ENCODE measurements at places on chromosomes 5 and 9. TPM values are rescaled to one million over a fixed set of nuclear protein-coding genes. Genes with fewer than 3 reads are reported as not detected.
A peak's percentile ranks its signal among the peaks of the same experiment; 100 is the strongest.

MTX3 gene
- total RNA-seq, result 9.3 TPM

GPRIN1 gene
- total RNA-seq, result 1.5 TPM

UBLCP1 gene
- total RNA-seq, result 11.5 TPM

THBS4 gene
- total RNA-seq, result 2.1 TPM

DNA sequence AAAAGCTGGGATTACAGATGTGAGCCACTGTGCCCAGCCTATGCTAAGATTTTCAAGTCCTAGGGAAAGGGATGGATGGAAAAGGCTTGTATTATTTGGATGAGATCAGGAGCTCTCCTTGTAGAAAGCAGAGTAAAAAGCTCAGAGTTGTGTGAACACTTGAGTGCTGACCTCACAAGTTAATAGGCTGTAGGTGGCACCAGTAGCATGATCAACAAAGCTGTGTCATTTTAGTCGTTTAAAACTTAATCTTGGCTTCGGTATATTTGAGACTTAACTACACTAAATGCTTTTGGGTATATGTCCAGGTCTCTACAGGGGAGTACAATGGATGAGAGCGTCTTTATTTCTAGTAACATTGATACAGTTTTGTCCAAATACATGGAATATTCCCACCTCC, 264.2 kb downstream of the TMEM38B start:
- H3K36me3 ChIP-seq, result no peaks in the 10 kb centered on the region
- H3K27ac ChIP-seq, result no peak overlapping the region
- no peaks in the 10 kb centered on the region for H3K27me3 ChIP-seq
- DNase-seq, result no peak

DNA sequence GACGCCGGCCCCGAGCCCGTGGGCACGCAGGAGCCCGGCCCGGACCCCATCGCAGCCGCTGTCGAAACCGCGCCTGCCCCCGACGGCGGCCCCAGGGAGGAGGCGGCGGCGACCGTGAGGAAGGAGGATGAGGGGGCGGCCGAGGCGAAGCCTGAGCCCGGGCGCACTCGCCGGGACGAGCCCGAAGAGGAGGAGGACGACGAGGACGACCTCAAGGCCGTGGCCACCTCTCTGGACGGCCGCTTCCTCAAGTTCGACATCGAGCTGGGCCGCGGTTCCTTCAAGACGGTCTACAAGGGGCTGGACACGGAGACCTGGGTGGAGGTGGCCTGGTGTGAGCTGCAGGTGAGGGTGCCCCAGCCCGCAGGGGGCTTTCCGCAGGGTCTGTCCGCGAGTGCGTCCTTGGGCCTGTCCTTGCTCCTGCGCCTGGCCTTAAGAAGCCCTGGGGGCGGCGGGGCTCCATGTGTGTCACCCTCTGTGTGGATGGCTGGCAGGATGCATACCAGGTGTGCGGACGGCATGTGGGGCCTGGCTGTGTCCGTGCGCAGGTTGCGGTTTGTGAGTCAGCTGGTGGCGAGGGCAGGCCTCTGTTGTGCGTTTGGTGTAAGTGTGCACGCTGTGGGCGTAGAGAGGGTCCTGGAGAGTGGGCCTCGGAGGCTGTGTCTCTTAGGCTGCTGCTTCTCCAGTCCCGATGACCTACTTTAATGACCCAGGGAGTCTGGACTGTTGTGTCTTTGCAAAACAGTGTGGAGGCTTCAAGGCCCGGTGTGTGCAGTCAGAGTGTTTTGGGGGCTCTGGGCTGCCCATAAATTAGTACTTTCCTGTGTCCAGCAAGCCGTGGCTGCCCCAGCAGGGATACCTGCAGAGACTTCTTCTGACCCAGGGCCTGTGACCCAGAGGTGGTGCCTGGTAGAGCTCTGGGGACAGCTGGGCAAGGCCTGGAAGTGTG, 1.6 kb downstream of the WNK2 start:
- H3K27me3 ChIP-seq, result no peaks in the 10 kb centered on the region
- H3K27ac ChIP-seq, result no peak overlapping the region
- peak overlapping the region; percentile 53 for H3K4me3 ChIP-seq
- DNase-seq, result peak; percentile 69
- peaks cover 14% of the 10 kb centered on the region for H3K4me1 ChIP-seq

DNA sequence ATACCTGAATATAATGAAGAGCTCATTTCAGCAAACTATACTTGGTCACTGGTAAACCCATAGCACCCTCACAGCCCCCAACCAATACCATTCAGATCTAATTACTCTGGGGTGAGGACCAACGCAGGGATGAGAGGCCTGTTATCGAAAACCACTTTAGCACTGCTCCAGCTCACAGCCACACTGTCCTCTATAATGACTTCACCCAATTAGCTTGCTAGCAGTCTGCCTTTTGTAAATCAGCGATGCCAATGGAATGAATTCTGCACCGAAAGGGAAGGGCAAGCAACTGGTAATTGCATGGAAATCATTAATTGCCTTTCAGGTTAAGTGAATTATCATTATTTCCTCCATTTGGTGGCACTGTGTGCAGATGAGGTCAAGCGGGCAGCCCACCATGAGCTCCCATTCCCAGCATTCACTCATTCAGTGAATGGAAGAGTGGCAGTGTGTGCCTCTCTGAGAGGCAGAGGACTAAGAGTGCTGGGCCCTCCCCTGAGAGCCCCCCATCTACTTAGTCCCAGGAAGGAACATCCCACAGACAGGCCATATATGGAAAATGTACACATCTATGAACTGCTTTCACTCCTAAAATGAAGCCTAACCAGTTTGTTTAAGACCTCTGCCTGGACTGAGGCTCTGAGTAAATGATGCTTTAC, 262.1 kb downstream of the SPOCK1 start:
- no peaks in the 10 kb centered on the region for H3K36me3 ChIP-seq
- H3K27me3 ChIP-seq, result no peaks in the 10 kb centered on the region
- no peaks in the 10 kb centered on the region for H3K4me1 ChIP-seq
- no peak overlapping the region for H3K4me3 ChIP-seq
- DNase-seq, result no peak

DNA sequence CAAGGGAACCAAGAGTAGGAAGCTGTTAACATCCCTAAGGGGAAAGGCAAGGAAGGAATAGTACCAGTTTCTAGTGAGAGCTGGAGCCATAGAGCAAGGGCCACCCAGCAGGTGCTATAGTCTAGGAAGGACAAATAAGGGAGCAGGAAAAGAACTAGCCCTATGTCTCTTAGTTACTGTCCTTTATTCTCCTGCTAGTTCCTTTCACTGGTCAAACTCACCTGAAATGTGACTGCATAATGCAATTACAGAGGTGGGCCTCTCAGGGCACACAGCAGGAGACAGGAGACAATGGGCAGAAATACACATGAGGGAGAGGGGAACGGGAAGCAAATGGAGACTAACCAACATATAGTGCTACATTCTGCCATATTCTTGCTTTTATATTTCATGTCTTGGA, 26.7 kb upstream of the FRMPD1 start:
- H3K27me3 ChIP-seq, result no peaks in the 10 kb centered on the region
- H3K36me3 ChIP-seq, result no peaks in the 10 kb centered on the region
- H3K27ac ChIP-seq, result no peak overlapping the region
- no peak overlapping the region for H3K4me3 ChIP-seq
- no peak for DNase-seq

DNA sequence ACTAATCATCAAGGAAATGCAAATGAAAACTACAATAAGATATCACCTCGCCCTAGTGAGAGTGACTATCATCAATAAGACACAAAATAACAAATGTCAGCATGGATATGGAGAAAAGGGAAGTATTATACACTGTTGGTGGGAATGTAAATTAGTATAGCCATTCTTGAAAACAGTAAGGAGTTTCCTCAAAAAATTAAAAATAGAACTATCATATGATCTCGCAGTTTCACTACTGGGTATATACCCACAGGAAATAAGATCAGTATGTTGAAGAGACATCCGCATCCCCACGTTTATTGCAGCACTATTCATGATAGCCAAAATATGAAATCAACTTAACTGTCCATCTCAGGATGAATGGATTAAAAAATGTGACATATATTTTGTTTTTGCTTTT, 31.6 kb upstream of the STK32A start:
- no peak for DNase-seq
- H3K27me3 ChIP-seq, result no peaks in the 10 kb centered on the region
- no peak overlapping the region for H3K4me3 ChIP-seq
- H3K27ac ChIP-seq, result no peak overlapping the region
- H3K4me1 ChIP-seq, result no peaks in the 10 kb centered on the region
- no peaks in the 10 kb centered on the region for H3K36me3 ChIP-seq

GRCh38 chr5:15566306-15566705, 66.3 kb downstream of the FBXL7 start:
- H3K4me3 ChIP-seq, result no peak overlapping the region
- H3K27me3 ChIP-seq, result no peaks in the 10 kb centered on the region
- H3K27ac ChIP-seq, result no peak overlapping the region
- H3K4me1 ChIP-seq, result no peaks in the 10 kb centered on the region

GRCh38 chr5:56565644-56566043, 249.7 kb upstream of the MAP3K1 start:
- H3K27me3 ChIP-seq, result no peaks in the 10 kb centered on the region
- H3K36me3 ChIP-seq, result no peaks in the 10 kb centered on the region
- H3K27ac ChIP-seq, result peak overlapping the region; percentile 54
- no peaks in the 10 kb centered on the region for H3K4me1 ChIP-seq
- H3K4me3 ChIP-seq, result no peak overlapping the region

- H3K36me3 ChIP-seq, result no peaks in the 10 kb centered on the region
- H3K27ac ChIP-seq, result no peak overlapping the region
- no peaks in the 10 kb centered on the region for H3K27me3 ChIP-seq
- DNase-seq, result no peak
- H3K4me1 ChIP-seq, result no peaks in the 10 kb centered on the region
- no peak overlapping the region for H3K4me3 ChIP-seq
Observed at GRCh38 chr5:148790545-148791333, 35.7 kb upstream of the ADRB2 start.

GRCh38 chr9:36866840-36867239, 167.2 kb downstream of the PAX5 start:
- H3K27me3 ChIP-seq, result no peaks in the 10 kb centered on the region
- H3K36me3 ChIP-seq, result no peaks in the 10 kb centered on the region
- no peaks in the 10 kb centered on the region for H3K4me1 ChIP-seq
- no peak overlapping the region for H3K4me3 ChIP-seq
- no peak for DNase-seq

DNA sequence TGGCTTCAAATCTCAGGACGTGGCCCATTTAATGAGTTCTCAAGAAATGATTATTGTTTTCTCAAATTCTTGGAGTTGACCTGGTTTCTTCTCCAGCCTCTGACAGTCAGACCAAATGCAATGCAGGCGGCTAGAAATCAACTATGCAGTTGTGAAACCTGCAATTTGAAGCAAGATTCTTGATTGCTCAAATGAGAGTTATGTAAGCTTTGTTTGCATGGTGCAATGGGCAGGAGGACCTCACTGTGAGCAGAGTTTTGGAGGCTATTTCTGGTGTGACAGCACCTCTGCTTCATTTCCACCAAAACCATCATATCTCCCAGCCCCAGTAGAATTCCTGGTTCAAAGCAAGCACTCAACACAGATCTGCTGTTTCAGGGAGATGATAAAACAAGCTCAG, 500.0 kb upstream of the KLF4 start:
- H3K4me3 ChIP-seq, result no peak overlapping the region
- no peaks in the 10 kb centered on the region for H3K36me3 ChIP-seq
- H3K27ac ChIP-seq, result no peak overlapping the region
- no peaks in the 10 kb centered on the region for H3K27me3 ChIP-seq
- no peaks in the 10 kb centered on the region for H3K4me1 ChIP-seq
- no peak for DNase-seq

GRCh38 chr9:97853844-97854695, 1.0 kb downstream of the FOXE1 start:
- no peak for DNase-seq
- H3K36me3 ChIP-seq, result no peaks in the 10 kb centered on the region
- H3K27ac ChIP-seq, result no peak overlapping the region
- H3K4me3 ChIP-seq, result peak overlapping the region; percentile 46
- peaks cover 39% of the 10 kb centered on the region for H3K4me1 ChIP-seq

- no peaks in the 10 kb centered on the region for H3K36me3 ChIP-seq
- H3K4me1 ChIP-seq, result no peaks in the 10 kb centered on the region
- H3K27ac ChIP-seq, result no peak overlapping the region
- H3K27me3 ChIP-seq, result no peaks in the 10 kb centered on the region
- no peak overlapping the region for H3K4me3 ChIP-seq
Observed at GRCh38 chr5:80579050-80579449, 9.0 kb upstream of the ANKRD34B start.

- H3K27ac ChIP-seq, result no peak overlapping the region
- DNase-seq, result no peak
- no peaks in the 10 kb centered on the region for H3K36me3 ChIP-seq
- no peaks in the 10 kb centered on the region for H3K4me1 ChIP-seq
- H3K4me3 ChIP-seq, result no peak overlapping the region
- H3K27me3 ChIP-seq, result no peaks in the 10 kb centered on the region
Observed at GRCh38 chr5:123209502-123210027, 120.5 kb downstream of the PRDM6 start.

GRCh38 chr9:100626949-100627348, 49.1 kb downstream of the CAVIN4 start:
- no peak for DNase-seq
- no peak overlapping the region for H3K27ac ChIP-seq
- H3K4me1 ChIP-seq, result no peaks in the 10 kb centered on the region
- H3K27me3 ChIP-seq, result no peaks in the 10 kb centered on the region
- H3K4me3 ChIP-seq, result no peak overlapping the region

DNA sequence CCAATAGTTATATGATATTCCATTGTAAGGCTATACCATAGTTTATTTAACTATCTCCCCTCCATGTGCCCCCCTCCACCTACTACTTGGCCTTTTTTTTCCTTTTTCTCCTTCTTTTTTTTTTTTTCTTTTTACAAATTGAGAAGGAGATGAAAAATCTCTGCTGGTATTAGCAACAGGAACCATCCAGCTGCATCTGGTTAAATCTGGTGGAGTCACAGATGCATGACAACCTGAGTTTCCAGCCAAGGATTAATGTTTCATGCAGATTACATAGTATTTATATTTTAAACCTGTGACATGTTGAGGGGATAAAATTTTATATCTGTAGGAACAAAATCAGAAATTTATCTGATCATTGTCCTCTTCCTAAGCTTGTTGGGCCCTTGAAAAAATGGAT, 128.5 kb upstream of the IQGAP2 start:
- no peaks in the 10 kb centered on the region for H3K4me1 ChIP-seq
- no peak overlapping the region for H3K27ac ChIP-seq
- H3K27me3 ChIP-seq, result no peaks in the 10 kb centered on the region
- no peaks in the 10 kb centered on the region for H3K36me3 ChIP-seq

DNA sequence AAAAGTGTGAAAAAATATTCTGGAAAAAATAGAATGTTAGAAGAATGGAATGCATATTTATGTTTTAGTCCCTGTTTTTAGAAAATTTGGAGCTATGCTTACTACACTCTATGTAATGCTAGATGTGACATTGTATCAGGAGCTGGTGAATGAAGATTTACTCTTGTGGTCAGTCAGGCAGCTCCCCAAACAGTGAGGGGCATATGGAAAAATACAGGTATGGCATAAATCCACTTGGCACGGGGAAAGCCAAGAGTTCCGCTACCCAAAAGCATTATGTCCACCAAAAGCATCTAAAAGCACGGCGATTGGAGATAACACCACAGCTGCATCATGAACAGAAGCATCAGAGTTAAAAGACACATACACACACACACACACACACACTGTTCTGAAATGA, 220.2 kb upstream of the KLF9 start:
- no peak overlapping the region for H3K27ac ChIP-seq
- no peaks in the 10 kb centered on the region for H3K36me3 ChIP-seq
- no peaks in the 10 kb centered on the region for H3K4me1 ChIP-seq
- no peaks in the 10 kb centered on the region for H3K27me3 ChIP-seq
